ENCODE measurements at places on chromosomes 16 and 17. TPM values are rescaled to one million over a fixed set of nuclear protein-coding genes. Genes with fewer than 3 reads are reported as not detected.

CD300LG gene
- polyA plus RNA-seq, result 34.3 TPM

TUBB3 gene
- 10.6 TPM for polyA plus RNA-seq

SOX8 gene
- polyA plus RNA-seq, result 0.97 TPM

CAMKK1 gene
- polyA plus RNA-seq, result 2.6 TPM

KRT24 gene
- polyA plus RNA-seq, result not detected

TMIGD1 gene
- not detected for polyA plus RNA-seq

CDRT15 gene
- polyA plus RNA-seq, result not detected

CA7 gene
- polyA plus RNA-seq, result not detected

SLC22A31 gene
- polyA plus RNA-seq, result not detected

KRT20 gene
- polyA plus RNA-seq, result not detected

SLC47A1 gene
- polyA plus RNA-seq, result 0.62 TPM

CD300LF gene
- polyA plus RNA-seq, result 0.15 TPM

MMP15 gene
- 31.4 TPM for polyA plus RNA-seq

SREBF1 gene
- 49.0 TPM for polyA plus RNA-seq

SLC6A4 gene
- polyA plus RNA-seq, result 0.29 TPM

SMIM36 gene
- polyA plus RNA-seq, result not detected

CRHR1 gene
- not detected for polyA plus RNA-seq

GPRC5C gene
- 38.2 TPM for polyA plus RNA-seq

OSGIN1 gene
- polyA plus RNA-seq, result 5.6 TPM

CCL1 gene
- polyA plus RNA-seq, result not detected

GPR179 gene
- polyA plus RNA-seq, result under 0.01 TPM

SLC25A10 gene
- 11.7 TPM for polyA plus RNA-seq

LYRM1 gene
- 69.4 TPM for polyA plus RNA-seq

RFFL gene
- polyA plus RNA-seq, result 2.3 TPM

TBC1D3C gene
- 0.88 TPM for polyA plus RNA-seq

ITGB4 gene
- polyA plus RNA-seq, result 17.0 TPM

RUNDC3A gene
- 0.38 TPM for polyA plus RNA-seq

SHBG gene
- polyA plus RNA-seq, result 1.3 TPM

ASGR1 gene
- polyA plus RNA-seq, result 0.59 TPM

KRTAP3-2 gene
- not detected for polyA plus RNA-seq

CBFA2T3 gene
- polyA plus RNA-seq, result 17.6 TPM

TBC1D3E gene
- not detected for polyA plus RNA-seq

FOXF1 gene
- 0.16 TPM for polyA plus RNA-seq

ALOX15 gene
- polyA plus RNA-seq, result not detected

YBX2 gene
- polyA plus RNA-seq, result 2.6 TPM

ESRP2 gene
- 0.25 TPM for polyA plus RNA-seq

ARHGAP44 gene
- 4.0 TPM for polyA plus RNA-seq

AKAP1 gene
- 101 TPM for polyA plus RNA-seq

All from heart right ventricle (tissue), 16 donors.